ENCODE measurements at places on chromosomes 12 and 14.

DNA sequence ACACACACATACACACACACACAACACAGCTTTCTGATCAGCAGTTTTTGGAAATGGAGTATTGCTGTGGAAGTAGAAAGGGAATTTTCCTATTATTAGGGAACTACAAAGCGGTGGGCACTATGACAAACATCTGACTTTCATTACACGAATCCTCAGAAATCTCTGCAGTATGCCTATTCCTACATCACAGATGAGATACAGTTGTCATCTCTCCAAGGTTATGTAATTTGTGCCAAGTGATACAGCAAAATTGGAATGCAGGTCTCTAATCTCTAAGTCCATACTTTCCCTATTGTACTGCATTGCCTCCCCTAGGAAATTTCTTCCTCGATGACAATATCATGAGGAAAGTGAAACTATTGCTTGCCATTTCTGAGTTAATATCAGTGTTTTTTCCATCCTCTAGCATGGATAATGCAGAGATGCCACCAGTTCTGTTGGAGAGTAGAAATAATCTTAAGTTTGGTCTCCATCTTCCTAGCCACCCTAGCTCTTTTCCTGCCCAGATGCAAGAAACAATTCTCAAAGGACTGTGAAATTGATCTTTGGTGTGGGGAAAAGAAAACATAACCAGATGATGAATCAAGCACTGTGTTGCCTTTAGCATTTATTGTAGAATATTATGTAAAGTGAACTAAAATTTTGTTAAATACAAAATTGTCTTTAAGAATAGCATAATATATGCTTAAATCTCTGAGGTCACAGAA is 94.7 kb downstream of the ERGIC2 start:
- DNase-seq: no peak

- DNase-seq: no peak
Measured at GRCh38 chr14:74697543-74697942, 15.3 kb downstream of the AREL1 start.

GRCh38 chr12:23566133-23566532 is 383.3 kb downstream of the SOX5 start:
- DNase-seq: no peak

DNA sequence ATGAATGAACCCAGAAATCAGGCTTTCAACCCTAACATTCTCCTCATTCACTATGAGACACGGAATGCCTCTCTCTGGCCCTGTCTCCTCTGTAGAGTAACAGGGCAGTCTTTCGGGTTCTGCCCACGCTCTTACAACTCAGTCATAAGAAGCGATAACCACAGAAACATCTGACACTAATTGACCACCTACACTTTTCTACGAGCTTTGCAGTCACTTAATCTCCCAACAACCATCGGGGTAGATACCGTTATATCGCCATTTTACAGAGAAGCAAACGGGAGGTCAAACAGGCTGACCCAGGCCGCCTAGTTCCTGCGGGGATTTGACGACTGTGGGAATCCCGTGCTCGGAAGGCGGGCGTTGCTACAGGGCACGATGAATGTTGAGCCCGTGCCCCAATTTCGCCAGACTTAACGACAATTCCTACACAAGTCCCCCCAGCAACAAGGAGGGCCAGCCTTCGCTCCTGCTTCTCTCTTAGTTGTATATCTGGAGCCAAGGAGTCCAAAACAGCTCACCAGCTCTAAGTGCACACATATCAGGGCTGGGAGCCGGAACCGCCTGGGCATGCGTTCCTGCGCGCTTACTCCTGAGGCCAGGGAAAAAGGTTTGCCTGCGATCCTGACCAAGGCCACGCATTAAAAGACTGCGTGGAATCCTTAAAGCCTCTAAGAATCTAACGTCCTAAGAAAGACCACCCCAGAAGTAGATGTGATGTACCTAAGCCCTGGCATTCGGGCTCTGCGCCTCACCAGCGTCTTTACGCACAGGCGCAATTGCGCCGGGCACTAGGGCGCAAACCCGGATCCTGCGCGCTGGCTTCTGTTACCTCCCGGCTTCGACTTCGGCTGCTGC is 38.7 kb upstream of the TBX5 start:
- DNase-seq: no peak

DNA sequence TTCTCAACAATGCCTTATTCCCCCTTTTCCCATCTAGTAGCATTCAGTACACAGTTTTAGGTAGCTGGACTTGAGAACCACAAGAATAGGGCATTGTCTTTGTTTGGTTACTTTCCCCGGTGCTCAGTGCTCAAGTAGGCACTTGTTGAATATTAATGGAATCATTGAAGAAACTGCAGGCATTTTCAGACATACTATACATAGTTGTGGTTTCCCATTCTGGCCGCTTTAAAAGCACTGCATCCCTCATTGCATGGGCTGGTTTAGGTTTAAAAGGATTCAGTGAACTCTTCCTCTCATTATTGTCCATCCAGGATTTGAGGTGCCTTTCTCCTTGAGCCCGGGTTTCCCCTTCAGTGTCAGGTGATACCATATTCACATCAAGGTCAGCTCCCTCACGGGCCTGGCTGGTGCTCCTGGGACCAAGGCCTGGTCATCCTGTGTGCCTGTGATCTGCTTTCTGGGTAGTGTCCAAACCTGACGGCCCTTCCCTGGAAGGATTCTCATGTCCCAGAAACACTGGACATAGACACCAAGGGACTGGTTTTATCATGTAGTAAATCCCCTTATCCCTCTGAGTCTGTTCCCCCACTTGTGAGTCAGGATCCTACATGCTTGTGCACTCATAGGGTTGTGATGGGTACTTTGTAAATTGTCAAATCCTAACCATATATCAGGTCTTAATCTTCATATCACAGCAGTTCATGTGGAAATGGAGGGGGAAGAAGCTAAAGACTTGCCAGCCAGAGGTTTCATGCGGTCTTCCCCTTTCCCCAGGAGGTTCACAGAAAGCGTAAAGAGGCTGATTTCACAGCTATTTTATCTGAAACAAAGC is 7.4 kb downstream of the TCP11L2 start:
- DNase-seq: no peak

GRCh38 chr12:92466391-92467305 is 236.1 kb upstream of the PLEKHG7 start:
- DNase-seq: no peak

DNA sequence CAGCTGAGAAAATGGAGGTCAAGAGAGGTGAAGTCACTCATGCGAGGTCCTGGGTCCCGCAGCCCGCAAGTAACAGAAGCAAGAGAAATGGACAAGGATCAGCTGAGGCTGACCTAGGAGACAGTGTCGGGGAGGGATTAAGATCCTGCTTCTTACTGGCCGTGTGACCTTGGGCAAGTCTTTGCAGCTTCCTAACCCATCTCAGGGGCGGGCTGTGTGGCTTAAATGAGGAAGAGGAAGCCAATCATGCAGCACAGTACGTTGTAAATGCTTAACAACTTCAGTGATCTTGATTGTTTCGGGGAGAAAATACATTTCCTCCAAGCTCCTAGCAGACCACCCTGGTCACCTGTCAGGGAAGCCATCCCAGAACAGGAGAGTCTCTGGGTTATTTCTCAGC is 7.1 kb upstream of the PGF start:
- DNase-seq: no peak

- DNase-seq: no peak
Measured at GRCh38 chr12:79327465-79327864, 363.3 kb downstream of the PAWR start.

DNA sequence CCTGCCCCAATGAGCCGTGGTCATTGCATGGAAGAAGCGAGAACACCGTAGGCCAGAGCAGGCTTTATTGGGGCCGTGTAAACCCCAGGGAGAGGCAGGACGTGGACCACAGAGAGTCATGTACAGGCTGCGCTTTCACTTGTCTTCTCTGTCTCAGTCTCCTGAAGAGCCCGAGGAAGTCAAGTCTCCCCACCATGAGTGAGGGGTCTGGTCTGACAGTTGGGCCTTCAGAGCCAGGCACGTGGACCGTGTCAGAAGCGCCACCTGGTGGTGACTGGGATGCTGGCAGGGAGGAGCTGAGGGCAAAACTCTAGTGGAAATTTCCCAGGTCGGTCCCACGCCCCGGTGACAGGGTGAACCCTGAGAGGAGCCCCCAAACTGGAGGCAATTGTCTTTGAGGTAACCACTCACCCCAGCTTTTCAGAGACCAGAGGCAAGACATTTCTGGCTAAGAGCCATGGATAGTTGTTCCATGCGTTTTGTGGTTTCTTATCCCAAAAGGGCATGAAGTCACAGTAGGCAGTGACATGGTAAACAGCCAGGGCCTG is 17.4 kb downstream of the RPS6KL1 start:
- no peak for DNase-seq

DNA sequence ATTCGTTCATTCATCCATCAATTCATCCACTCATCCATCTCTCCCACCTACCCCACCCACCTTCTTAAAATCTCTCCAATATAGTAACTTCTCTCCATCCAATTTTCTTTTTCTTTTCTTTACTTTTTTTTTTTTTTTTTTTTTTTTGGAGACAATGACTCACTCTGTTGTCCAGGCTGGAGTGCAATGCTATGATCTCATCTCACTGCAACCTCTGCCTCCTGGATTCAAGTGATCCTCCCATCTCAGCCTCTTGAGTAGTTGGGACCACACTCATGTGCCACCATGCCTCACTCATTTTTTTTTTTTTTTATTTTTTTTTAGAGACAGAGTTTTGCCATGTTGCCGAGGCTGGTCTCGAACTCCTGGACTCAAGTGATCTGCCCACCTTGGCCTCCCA is 118.4 kb downstream of the SUDS3 start:
- DNase-seq: no peak

DNA sequence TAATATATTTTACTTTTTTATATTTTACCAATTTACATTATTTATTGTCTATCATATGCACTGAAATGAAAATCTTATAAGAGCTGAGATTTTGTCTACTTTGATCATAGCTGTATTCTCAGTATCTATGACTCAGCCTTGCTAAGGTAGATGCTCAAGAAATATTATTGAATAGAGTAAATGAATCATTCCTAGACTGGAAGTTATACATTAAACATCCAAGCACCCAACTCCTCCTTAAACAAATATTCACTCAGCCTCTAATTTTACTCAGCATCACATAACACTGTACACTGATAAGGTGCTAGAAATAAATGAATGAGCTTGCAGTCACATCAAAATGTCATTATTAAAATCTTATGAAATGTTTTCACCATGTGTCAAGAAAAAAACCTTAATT is 1424.9 kb downstream of the LRFN5 start:
- no peak for DNase-seq

- no peak for DNase-seq
Measured at GRCh38 chr14:73460691-73461127, 2.4 kb upstream of the NUMB start.

DNA sequence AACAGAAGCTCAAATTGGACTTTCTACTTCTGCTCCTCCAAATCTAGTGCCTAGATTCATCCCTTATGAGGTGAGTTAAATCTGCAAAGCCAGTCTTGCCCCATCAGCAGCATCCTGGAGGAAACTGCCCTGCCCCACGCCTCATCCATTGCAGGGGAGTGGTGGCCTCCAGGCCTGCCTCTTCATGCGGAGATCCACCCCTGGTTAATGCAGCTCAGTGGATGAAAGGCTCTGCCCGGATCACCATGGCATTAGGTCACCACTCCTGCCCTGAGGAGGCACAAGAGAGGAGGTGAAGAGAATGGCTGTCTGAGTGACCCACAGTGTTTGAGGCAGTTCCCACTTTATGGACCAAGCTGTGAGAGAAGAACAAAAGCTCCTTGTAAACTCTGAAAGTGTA is 218.1 kb downstream of the C12orf75 start:
- no peak for DNase-seq

- DNase-seq: no peak
Measured at GRCh38 chr12:110369992-110370391, 33.5 kb downstream of the ANAPC7 start.

DNA sequence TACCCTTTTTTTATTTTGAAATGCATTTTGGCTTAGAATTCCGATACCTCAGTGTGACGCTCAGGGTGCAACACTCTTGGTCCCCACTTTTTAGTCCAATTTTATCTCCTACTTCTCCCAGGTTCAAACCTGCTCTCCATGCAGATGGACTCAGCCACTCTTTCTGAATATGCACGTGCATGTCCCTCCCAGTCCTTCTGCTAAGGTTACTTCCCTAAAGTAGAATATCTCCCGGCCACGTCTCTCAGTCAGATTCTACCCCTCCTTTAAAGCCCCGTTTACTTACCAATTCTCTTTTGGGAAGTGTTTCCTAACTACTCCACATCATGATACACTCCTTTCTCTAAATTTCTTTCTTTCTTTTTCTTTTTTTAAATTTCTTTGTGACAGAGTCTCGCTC is 15.5 kb upstream of the PARP11 start:
- no peak for DNase-seq

DNA sequence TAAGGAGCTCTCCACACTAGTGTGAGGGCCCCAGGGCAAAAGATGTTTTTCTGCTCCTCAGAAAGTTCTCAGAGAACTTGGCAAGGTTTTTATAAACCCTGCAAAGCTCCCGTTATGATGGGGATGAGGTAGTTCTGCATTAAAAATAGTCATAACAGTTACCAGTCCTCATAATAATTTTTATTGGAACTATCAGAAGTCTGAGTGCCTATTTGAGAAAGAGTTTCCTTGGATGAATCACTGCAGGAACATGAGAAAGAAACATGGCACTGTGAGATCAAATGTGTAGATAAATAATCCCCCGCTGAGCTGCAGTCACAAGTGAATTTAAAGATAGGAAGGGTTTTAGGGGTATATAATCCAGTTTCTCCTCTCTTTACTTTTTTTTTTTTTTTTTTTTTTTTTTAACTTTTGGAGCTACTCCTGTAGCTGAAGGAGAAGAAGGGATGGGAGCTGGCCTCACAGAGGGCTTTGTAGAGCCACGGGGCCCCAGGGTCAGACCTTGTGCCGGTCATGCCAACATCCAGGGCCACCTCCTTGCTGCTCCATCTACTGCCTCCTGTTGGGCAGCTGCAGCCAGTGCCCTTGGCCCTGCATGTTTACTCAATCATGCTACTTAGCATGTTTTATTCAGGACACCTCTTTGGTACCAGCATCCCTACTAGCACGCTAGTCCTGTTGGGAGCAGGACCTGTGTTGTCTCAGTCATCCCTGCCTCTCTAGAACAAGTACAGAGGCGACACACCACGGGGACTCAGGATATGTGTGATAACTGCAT is 39.5 kb downstream of the EVL start:
- DNase-seq: no peak

DNA sequence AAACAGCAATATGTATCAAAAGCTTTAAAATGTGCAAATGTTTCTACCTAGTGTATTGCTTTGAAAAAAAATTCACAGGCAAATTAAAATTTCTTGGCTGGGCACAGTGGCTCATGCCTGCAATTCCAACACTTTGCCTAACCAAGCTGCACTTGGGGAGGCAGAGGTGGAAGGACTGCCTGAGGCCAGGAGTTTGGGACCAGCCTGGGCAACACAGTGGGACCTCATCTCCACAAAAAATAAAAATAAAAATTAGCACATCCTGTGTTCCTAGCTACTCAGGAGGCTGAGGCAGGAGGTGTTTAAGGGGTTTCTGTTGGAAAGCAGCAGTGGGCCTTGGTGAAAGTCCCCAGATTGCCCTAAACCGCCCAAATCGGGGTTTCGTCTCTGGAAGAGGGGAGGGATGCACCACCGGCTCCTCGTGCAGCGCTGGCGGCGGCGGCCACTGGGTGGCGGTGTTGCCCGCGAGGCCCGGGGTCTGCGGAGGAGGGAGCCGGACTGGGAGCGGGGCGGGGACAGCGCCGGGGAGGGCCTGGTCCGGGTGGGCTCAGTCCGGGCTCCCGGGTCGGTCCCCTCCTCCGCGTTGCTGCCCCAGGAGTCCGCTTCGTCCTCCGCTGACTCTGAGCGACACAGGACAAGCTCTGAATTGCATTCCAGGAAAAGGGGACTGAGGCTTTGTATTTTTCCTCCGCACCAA is 265.6 kb downstream of the AACS start:
- DNase-seq: no peak

GRCh38 chr12:4830556-4831210 is 79.0 kb upstream of the KCNA1 start:
- no peak for DNase-seq

- no peak for DNase-seq
Measured at GRCh38 chr12:52416795-52417194, 10.7 kb upstream of the KRT82 start.

All from DMS 273 treated with DMSO at 0.1 percent for 48 hours (cell line).